ENCODE measurements at places on chromosomes 16 and 17. TPM values are rescaled to one million over a fixed set of nuclear protein-coding genes. Genes with fewer than 3 reads are reported as not detected.

- H3K27ac ChIP-seq: peak overlapping the region; percentile 99
- H3K4me1 ChIP-seq: peaks cover 4% of the 10 kb centered on the region
- H3K4me3 ChIP-seq: no peak overlapping the region
- no peaks in the 10 kb centered on the region for H3K27me3 ChIP-seq
- peak; percentile 4 for DNase-seq
- no peaks in the 10 kb centered on the region for H3K36me3 ChIP-seq
Observed at GRCh38 chr17:75783069-75783783, 1.4 kb upstream of the UNK start.

DNA sequence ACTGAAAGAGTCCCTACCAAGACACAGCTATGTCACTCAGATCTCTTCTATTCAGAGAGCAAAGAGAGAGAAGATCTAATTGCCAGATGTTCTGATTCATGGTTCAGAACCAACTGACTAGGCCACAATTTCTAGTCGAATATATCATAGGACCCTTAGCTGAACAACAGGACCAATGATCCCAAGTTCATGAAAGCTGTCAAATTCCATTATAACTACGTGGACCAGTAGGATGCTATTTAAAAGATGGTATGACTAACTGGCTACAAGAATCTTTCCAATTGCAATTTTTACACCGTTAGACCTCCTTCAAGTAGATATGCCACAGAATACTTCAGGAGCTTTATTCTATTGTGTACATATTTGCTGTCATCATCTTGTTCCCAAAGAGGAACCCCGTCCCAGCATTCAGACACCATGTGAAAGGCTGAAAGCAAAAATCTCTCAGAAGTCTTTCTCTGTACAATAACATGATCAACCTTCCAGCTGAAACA is 26.0 kb downstream of the DCUN1D3 start:
- H3K4me1 ChIP-seq: peaks cover 3% of the 10 kb centered on the region
- H3K36me3 ChIP-seq: no peaks in the 10 kb centered on the region
- DNase-seq: no peak

DNA sequence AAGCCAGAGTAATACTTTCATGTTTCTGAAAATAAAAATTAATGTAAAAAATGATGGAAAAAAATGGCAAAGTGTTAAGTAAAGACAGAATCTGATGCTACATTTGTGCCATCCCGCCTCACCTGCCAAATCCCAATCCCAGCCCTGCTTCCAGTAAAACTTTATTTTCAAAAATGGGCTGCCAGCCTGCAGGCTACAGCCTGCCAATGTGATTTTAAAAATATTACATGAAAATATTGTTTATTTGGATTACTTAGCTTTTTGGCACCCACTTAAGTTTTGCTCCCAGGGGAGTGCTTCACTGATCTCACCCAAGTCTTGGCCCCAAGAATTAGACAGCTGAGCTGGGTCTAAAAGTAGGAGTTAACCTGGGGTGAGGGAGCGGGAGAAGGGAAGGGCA is 112.8 kb downstream of the C16orf78 start:
- H3K27ac ChIP-seq: no peak overlapping the region
- H3K4me1 ChIP-seq: peaks cover 3% of the 10 kb centered on the region
- H3K36me3 ChIP-seq: no peaks in the 10 kb centered on the region
- no peak overlapping the region for H3K4me3 ChIP-seq
- no peak for DNase-seq

DNA sequence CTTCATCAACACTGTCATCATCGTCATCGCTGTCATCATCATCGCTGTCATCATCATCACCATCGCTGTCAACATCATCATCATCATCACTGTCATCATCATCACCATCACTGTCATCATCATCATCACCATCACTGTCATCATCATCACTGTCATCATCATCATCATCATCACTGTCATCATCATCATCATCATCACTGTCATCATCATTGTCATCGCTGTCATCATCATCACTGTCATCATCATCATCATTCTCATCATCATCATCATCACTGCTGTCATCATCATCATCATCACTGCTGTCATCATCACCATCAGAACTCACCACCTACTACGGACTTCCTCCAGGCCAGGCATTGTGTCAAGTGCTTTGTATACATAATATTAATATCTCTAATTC is 160.6 kb downstream of the AIPL1 start:
- H3K27ac ChIP-seq: no peak overlapping the region
- H3K4me3 ChIP-seq: no peak overlapping the region
- H3K27me3 ChIP-seq: no peaks in the 10 kb centered on the region
- no peak for DNase-seq
- no peaks in the 10 kb centered on the region for H3K4me1 ChIP-seq

GRCh38 chr16:20409398-20410120 is at the start of gene ACSM5:
Gene ACSM5 (plus strand): TSS chr16:20409534. CDS start chr16:20411485, 1,951 bp downstream.
- H3K27me3 ChIP-seq: no peaks in the 10 kb centered on the region
- no peak within 1 kb of the TSS for H3K4me3 ChIP-seq
- peak within 1 kb of the TSS; percentile 43 for H3K27ac ChIP-seq
- DNase-seq: no peak
- no peaks in the 10 kb centered on the region for H3K4me1 ChIP-seq

- peak overlapping the region; percentile 67 for H3K4me3 ChIP-seq
- no peaks in the 10 kb centered on the region for H3K27me3 ChIP-seq
- no peaks in the 10 kb centered on the region for H3K4me1 ChIP-seq
- peak overlapping the region; percentile 48 for H3K27ac ChIP-seq
- H3K36me3 ChIP-seq: no peaks in the 10 kb centered on the region
Observed at GRCh38 chr17:77247048-77247541, 106.3 kb downstream of the SEC14L1 start.

CD19 gene
- total RNA-seq: not detected

CD300H gene
- total RNA-seq: not detected

OR2C1 gene
- not detected for total RNA-seq

CBFA2T3 gene
- 3.5 TPM for total RNA-seq
